T-helper 1 cell treated with Interleukin-12 subunit alpha and Interleukin-12 subunit beta and Interleukin-4 antibody, amounts not matched to agents 30 ng/mL and 1 ng/mL, for 36 hours (primary cell): ENCODE measurements at places on chromosomes 7 and 10. TPM values are rescaled to one million over a fixed set of nuclear protein-coding genes. Genes with fewer than 3 reads are reported as not detected.

MYO1G gene
- total RNA-seq, result 398 and 403 TPM in 2 replicates

ERVW-1 gene
- not detected in 2 replicates for total RNA-seq

TBX20 gene
- 0.22 and 0.25 TPM in 2 replicates for total RNA-seq

LRRD1 gene
- not detected in 2 replicates for total RNA-seq
